Glomerular endothelial cell (primary cell): ENCODE measurements at places on chromosomes 2 and 18. TPM values are rescaled to one million over a fixed set of nuclear protein-coding genes. Genes with fewer than 3 reads are reported as not detected.
A peak's percentile ranks its signal among the peaks of the same experiment; 100 is the strongest.

Gene CD8B
- total RNA-seq = not detected in 2 replicates

Gene IL1A
- total RNA-seq = 3.9 and 4.5 TPM in 2 replicates

- DNase-seq = peak; percentile 58
These were observed 23.7 kb downstream of the METTL4 start for GRCh38 chr18:2547477-2548087.

- DNase-seq = no peak
These were observed 14.5 kb downstream of the CAPN14 start for GRCh38 chr2:31202833-31203232.
